ENCODE measurements at places on chromosomes 2 and 18.

GRCh38 chr2:188851311-188851710 is 122.9 kb upstream of the COL3A1 start:
- DNase-seq = no peak

DNA sequence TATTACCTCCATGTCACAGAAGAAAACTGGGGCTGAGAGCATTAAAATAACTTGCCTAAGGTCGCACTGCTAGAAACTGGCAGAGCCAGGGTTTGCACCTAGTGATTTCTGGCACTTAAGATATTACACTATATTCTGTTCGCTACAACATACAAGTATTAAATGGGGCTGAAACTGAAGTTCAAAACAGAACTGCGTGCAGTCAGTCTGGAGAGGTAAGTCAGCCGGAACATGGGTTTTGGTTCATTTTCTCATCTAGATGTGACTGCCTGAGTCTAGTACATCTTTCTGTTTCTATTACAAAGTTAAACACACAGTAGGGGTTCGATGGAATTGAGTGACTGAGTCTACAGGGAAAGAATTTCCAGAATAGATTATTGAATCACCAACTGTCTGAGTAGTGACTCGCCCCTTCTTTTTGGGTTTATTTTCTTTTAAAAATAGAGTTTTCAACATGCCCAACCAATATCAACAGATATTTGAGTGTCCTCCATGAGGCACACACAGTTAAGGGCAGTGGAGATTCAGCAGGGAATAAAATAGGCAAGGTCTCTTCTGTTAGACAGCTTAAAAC is 150.8 kb downstream of the RNF152 start:
- DNase-seq = no peak

DNA sequence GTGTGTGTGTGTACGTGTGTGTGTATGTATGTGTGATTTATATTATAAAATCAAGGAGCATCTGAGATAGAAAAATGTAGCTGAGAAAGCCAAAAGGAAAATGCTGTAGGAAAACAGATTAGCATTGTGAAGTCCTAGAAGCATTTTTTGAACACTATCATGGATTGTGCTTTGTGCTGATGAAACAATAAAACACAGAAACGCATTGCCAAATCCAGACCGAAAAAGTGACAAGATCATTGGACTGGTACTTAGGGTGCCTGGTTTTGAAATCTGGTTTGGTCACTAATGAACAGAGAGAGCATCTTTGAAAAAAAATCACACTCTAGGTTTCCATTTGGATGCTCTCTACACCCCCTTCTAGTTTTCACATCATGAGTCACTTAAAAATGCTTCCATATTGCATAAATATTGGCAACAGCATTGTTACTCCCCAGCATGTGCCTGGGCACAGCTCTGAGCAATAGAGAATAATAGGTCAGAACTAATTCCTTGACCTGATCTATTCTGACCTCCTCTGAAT is 214.6 kb upstream of the LRRTM1 start:
- no peak for DNase-seq

GRCh38 chr18:2932247-2933181 is 80.4 kb downstream of the LPIN2 start:
- peak; percentile 68 for DNase-seq

DNA sequence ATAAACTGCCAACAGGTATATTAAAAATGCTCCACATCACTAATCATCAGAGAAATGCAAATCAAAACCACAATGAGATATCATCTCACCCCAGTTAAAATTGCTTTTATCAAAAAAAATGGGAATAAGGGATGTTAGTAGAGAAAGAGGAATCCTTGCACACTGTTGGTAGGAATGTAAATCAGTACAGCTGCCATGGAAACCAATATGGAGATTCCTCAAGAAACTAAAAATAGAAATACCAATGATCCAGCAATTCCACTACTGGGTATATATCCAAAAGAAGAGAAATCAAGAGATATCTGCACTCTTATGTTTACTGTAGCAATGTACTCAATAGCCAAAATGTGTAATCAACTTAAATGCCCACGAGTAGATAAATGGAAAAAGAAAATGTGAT is 40.6 kb downstream of the ZRANB3 start:
- no peak for DNase-seq

DNA sequence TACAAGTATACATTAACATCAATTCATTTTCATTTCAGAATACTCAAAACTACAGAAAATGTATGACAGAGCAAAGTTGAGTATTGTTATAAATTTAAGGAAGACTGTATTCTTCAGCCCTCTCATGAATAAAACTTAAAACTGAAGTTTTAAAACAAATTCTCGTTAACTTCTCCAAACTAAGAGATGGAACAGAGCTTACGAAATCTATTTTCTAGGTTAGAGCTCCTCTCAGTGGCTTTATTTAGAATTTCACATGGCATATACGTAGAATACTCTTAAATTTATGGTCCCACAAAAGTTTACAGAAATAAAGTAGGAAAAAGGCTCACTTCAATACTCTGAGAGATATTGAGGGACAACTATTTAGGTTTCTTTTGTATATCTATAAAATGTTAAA is 612.1 kb downstream of the KCNJ3 start:
- DNase-seq = peak; percentile 29

DNA sequence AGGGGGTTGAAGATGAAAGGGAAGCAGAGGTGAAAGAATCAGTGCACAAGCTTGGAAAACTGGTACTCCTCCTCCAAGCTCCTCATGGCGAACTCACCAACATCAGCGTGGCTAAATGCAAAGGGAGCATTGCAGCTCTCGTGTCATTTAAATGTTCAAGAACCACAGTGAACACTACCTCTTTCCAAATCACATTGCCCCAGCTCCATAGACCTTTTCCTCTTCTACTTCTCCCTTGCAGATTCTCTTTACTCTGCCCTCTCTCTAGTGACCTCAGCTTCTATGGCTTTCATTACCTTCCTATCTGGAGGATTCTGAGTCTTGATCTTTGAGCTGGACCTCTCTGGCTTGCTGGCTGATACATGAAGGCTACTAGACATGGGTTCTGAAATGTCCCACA is 14.3 kb downstream of the EPB41L3 start:
- no peak for DNase-seq

GRCh38 chr2:12577091-12577490 is 139.6 kb upstream of the TRIB2 start:
- DNase-seq = no peak

GRCh38 chr2:125167820-125168219 is 1142.7 kb downstream of the CNTNAP5 start:
- no peak for DNase-seq

DNA sequence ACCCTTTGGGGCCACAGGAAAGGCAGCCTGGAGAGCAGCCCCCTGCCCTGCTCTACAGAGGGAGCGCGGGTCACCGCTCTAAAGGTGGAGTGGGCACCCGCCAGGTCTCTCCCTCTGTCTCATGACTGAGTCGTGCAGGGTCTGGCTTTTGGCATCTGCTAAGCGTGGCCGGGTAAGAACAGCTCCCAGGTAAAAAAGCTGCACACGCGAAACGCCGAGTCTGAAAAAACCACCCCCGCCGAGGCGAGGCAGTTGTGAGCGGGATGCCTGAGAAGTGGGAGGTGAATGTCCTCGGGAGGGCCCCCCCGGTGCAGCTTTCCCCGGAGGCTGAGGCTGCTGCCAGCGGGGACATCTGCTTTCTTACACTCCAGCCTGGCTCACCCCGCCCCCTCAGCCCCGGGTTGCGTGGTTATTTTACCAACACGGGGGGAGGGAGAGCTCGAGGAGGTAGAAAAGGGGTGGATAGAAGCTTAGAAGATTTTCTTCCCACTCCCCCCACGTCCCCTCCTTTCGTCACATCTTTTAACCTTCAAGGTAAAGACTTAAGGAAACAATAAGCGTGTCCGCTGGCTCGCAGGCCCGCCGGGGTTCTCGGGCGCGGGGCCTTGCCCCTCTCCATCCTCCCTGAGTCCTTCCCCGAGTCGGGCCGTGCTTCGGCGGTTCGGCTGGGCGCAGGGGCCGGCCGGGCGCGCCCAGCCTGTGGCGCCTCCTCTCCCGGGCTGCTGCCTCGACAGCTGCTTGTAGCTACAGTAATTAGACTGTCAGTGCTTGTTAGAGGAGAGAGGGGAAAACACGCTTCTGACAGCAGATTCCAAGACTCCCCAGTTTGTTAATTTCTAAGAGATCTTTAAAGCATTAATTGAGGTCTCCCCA is 70.6 kb upstream of the PSMD14 start:
- DNase-seq = no peak

- no peak for DNase-seq
Observed at GRCh38 chr2:38381381-38382143, 4.5 kb upstream of the ATL2 start.

GRCh38 chr2:80053522-80054345 is 250.8 kb downstream of the LRRTM1 start:
- no peak for DNase-seq

GRCh38 chr18:7369006-7369405 is 138.1 kb downstream of the LRRC30 start:
- DNase-seq = no peak

DNA sequence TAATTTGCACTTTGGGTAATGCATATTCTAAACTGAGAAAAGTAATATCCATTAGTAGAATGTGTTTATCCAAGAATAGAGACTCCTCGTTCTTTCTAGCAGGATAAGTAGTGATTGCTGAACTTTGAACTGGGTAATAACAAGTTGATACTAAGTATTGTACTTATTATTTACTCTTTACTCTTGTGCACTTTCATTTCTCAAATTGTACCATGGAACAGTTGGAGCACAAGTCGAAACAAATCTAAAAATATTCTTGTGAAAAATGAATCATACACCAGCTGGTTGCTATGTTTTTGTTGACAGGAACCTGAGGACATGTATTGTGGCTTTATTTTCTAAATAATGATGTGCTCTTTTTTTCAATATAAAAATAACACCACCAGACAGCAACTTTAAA is 111.9 kb downstream of the RGPD3 start:
- no peak for DNase-seq

DNA sequence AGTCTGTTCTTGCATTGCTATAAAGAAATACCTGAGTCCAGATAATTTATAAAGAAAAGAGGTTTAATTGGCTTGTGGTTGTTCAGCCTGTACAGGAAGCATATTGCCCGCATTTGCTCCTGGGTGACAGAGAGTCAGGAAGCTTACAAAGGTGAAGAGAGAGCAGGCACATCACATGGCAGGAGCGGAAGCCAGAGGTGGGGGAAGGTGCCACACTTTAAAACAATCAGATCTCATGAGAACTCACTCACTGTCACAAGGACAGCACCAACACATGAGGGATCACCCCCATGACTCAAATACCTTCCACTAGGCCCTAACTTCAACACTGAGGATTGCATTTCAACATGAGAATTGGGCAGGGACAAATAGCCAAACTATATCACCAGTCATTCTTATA is 124.8 kb upstream of the COL5A2 start:
- no peak for DNase-seq

DNA sequence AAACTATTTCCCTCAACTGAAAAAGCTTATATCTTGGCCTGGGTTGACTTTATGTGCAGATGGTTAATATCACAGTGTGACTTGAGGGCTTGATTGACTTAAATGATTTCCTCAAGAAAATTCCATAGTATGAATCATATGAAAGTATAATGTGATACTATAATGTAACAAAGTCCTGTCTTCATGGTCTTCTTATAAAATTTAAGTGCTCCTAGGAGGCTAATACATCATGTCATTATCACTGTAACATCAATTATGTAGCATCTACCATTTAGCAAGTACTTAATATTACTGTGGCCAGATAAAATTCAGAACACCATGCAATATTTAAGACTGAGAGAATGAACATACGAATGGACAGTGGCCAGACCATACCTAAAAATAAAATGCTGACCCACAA is 276.1 kb downstream of the RIT2 start:
- no peak for DNase-seq

DNA sequence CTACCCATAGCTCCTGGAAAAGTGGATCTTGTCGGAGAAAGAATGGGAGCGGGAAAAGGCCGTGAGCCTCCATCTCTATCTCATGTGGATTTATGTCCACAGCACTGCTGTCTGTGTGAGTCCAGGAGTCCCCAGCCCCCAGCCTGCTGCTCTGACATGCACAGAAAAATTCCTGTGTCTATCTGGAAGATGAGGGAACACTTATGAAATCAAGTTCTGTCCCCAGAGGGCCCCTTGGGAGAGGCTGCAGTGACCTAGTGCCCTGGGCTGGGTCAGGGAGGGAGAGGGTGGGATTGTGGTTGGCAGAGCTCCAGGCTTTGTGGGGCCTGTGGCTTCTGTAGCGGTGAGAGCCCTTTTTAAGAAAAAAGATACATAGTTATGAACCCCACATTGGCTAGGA is 37.6 kb downstream of the HJURP start:
- DNase-seq = no peak

DNA sequence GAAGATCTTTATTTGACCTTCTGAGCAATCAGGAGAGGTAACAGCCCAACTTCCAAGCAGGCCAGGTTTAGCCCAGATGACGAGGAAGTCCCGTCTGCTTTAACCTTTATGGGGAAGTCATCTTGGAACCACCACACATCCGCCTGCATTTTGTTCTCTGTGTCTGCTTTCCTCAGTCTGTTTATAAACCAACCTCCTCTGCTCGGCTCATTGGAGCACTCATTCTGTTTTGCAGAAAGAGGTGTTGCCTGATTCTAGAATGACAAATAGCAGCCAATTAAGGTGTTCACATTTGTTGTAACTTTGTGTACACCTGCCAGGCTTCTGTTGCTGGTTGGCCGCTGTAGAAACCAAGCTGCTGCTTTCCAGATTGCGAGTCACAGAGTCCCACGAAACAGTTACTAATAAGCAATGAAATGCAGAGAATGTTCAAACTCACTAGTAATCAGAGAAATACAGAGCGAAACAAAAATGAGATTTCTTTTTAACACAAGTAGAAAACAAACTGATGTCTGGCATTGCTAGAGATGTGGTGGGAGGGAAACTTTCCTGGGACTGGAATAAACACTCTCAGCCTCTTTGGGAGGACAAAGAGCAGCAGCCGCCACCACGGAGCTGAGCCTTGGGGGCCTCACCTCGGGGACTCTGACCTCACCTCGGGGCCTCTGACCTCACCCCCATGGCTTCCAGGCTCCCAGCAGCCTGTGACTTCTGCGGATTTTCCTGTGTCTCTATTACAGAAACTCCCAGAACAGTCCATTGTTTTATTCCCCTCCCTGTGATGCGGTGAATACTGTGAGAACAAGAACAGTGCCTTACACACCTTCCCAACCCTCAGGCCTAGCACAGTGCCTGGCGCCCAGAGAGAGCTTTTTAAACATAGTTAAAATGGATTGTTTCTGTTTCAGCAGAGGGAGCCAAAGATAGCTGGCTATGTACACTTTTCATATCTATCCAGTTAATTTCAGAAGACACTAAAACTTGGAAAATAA is 64.0 kb downstream of the MBP start:
- no peak for DNase-seq

Data from LoVo (cell line).